NAMALWA (cell line): ENCODE measurements at places on chromosomes 4 and X.

- DNase-seq = no peak
Observed at GRCh38 chr4:80302616-80303223, 32.8 kb upstream of the CFAP299 start.

- DNase-seq = peak; percentile 52
Observed at GRCh38 chrX:106894392-106894909, 8.7 kb downstream of the RIPPLY1 start.

DNA sequence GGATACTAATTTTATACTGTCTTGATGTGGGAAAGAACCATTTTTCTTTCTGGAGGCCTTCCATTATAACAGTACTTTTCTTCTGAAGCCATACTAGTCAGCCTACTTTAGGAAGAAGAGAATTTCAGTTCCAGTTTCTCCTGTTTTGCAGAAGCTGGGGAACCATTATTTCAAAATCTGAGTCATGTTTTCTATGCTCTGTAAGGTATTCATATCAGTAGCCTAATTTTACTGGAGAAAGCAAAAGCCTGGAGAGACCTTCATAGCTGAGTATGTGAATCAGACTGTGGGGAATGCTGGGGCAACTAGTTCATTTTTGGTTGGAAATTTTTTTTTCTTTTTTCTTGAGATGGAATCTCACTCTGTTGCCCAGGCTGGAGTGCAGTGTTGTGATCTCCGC is 22.4 kb downstream of the AFF1 start:
- DNase-seq = no peak

DNA sequence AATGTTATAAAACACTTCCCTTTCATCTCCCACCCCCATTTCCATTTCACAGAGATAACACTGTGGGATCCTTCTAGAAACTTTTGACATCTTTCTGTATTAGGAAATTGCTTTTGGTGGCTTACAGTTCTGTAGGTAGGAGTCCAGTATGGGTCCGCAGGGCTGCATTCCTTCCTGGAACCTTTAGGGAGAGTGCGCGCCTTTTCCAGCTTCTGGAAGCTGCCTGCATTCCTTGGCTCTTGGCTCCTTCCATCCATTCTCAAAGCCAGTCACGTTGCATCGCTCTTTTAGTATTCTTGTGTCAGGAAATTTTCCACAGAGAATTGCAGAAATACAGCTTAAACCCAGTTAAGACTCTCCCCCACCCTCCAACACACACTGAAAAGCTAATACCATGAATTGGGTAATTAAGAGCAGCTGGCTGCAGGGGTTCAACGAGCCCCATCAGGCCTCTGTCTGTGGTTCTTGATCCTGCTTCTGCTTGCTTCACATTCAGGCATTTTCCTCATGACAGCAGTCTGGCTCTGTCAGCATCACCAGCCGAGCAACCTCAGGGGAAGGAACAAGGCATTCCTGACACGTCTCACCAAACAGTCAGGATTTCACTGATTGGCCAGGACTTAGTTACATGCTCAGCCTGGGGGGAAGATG is 48.8 kb downstream of the SEPTIN11 start:
- DNase-seq = no peak

DNA sequence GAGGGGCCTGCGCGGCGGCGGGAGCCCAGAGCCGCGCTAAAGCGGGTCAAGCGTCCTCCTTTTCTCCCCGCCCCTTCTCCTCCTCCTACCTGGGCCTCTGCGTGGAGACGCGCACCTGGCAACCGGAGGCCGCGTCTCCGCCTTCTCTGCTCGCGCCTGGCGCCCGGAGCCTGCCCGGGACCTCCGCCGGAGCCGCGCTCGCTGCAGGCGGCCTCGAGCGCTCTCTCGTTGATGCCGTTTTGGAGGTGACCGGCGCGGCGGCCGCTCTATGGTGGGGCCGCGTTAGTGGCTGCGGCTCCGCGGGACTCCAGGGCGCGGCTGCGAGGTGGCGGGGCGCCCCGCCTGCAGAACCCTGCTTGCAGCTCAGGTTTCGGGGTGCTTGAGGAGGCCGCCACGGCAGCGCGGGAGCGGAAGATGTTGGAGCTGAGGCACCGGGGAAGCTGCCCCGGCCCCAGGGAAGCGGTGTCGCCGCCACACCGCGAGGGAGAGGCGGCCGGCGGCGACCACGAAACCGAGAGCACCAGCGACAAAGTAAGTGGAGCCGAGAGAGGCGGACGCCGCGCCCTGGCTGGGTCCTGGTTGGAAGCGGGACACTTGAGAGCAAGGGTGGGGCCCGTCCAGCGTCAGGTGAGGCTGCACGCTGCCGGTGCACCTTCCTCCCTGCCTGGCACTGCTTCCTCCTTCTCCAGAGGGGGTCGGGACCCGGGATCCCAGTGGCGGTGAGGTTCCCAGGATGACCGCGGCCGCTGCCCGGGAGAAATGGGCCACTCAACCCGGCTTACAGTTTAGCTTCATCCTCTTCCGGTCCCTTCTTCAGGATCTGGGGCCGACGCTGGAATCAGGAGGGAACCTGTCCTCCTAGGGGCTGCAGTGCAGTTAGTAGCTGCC is at the start of gene CDS1:
Gene CDS1, plus strand, starts transcription at position 140 of the 888 bp plus-strand sequence. Its CDS starts 275 bp downstream, at position 415.
- DNase-seq = no peak

DNA sequence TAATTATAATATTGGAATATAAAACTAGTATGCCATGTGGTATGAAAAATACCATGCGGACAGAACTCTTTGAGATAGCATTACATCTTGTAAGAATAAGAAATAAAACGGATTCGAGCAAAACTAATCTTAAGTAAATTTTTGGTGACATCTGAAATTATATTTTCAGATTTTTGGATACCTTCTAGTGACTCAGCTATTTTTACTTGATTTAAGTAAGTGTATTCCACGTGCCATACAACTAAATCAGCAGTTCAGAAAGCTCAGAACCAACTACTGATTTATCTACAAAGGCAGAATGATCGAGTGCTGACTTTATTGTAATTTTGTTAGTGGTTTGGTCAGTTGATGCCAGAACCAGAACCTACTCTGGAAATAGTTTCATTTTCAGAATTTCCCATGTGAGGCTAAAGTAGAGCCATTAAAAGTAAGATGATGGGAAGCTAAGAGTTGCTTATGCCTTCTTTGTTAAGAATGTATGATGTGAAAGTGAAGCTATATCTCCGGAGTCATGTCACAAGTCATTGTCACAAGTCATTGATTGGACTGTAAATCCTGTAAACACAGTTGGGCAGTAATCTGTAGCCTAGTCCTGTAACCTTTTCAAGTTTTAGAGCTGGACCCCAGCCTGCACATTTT is 4.0 kb downstream of the ING2 start:
- no peak for DNase-seq

DNA sequence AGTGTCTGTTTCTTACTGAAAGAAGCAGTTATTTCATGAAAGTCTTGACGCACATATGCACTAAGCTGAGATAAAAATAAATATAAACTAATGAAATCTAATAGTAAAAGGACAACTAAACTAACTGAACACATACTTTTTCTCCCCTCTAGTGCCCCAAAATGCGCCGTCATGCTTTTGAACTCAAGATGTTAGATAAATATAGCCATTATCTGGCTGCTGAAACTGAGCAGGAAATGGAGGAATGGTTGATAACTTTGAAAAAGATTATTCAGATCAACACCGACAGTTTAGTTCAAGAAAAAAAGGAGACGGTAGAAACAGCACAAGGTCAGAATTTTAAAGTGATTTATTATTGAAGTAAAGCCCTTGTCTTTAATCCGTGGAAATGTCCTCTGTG is 70.2 kb downstream of the DOCK11 start:
- no peak for DNase-seq

DNA sequence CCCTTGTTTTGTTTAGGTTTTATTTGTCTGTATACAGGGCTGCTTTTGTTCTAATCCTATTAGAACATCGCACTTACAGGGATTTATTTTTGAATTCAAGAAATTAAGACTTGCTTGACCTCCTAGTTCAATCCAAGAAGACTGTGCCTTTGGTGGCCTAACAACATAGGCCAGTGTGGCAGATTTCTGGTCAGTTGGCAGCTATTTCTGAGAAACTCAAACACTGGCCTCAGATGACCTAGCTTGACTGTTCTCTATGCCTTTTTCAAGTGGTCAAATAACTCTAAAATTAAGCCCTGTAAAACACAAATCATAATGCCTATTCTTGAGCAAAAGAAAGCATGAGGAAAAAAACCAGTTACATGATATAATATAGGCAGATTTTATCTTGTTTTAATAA is 89.3 kb upstream of the GPR34 start:
- no peak for DNase-seq

- peak; percentile 56 for DNase-seq
Observed at GRCh38 chr4:83378419-83378818, 43.8 kb upstream of the HPSE start.

GRCh38 chr4:122787940-122788339 is 38.7 kb upstream of the FGF2 start:
- no peak for DNase-seq

- DNase-seq = no peak
Observed at GRCh38 chrX:1472975-1473374, 20.3 kb upstream of the ASMTL start.

DNA sequence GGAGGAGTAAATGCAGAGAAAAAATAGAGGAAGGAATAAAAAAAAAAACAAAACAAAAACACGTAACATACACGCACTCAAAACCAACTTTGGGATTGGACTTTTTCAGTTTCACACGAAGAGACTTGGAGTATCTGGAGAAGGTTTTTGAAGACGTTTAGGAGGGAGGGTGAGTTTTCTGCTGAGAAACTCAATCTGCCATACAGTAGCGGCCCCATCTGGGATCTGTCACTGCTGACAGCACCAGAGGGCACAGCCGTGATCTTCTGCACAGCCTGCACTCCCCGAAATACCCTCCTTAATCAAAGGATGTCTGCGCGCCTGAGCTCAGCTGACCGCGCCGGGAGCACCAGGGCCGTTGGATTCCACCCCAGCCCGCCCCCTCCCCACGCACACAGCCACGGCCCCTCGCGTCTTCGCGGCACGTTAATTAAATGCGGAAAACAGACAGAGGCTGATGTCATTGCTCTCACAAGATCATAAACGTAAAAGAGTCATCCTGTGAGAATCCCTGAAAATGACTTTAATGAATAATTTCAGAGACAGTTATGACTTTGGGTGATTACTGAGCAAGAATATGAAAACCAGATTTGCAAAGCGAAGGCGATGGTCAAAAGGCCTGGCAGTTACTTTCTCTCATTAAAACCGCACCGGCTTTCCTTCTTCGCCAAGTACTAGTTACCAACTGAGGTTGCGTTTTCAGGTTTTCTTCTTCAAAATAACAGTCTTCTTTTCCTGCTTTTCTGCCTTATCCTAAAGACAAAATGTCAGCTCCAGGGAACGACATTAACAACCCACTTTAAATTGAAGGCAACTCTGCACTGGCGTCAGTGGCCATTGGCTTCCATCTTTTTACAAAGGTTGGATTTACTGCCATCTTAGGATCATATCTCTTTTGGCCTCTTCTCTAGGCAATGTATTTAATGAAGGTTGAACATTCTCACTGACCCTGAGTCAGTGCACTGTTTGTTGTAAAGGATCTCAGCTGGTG is 10.6 kb downstream of the HAND2 start:
- DNase-seq = no peak

- no peak for DNase-seq
Observed at GRCh38 chrX:427812-428725, 41.4 kb upstream of the PPP2R3B start.

DNA sequence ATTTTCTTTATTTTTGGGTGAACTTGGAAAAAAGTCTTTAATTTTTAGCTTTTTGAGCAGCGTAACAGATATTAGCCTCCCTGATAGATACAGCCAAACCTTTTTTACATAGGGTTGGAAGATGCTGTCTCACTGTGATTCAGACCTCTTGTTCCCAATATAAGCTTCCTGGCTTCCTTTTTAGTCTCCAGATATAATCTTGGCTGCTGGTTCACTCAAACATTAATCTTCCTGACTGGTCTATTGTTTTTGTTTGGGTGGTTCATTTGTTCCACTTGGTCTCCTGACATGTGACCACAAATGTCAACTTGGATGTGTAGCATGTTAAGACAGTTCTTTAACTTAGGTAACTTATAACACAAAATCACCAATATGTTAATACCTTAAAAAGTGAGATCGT is 23.0 kb downstream of the RPA4 start:
- DNase-seq = no peak

- no peak for DNase-seq
Observed at GRCh38 chr4:19146038-19146437, 1105.7 kb upstream of the SLIT2 start.

- no peak for DNase-seq
Observed at GRCh38 chr4:129378364-129378763, 282.4 kb downstream of the C4orf33 start.

DNA sequence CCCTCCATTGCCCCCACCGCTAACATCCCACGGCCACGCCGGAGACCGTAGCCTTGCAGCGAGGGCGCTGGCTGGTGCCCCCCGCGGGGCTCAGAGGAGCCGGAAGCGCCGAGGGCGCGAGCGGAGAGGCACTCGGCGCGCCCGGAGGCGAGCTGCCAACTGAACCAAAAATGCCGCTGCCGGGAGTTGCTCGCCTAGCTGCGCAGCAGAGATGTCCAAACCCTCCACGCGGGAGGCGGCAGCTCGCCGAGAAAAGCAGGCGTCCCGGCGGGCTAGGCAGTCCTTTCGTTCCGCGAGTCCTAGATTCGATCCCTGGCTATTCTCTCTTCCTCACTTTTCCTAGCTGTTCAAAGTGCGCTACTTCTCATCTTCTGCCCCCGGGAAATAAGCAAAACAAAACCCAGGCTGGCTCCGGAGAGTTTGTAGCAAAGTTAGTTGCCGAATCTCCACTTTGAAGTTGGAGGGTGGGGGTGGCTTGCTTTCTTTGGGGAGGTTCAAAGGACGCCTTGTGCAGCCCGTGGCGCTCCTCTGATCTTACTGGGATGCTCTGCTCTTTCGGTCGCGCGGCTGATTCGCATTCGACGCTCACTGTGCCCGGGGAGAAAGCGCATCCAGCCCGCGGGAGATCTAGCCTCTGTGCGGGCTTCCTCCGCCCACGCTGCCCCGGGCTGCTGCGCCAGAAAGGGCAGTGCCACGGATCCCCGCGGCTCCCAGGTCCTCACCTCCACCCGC is 723 bp downstream of the NKX6-1 start:
- DNase-seq = no peak

- no peak for DNase-seq
Observed at GRCh38 chr4:2364654-2365053, 53.8 kb downstream of the ZFYVE28 start.

DNA sequence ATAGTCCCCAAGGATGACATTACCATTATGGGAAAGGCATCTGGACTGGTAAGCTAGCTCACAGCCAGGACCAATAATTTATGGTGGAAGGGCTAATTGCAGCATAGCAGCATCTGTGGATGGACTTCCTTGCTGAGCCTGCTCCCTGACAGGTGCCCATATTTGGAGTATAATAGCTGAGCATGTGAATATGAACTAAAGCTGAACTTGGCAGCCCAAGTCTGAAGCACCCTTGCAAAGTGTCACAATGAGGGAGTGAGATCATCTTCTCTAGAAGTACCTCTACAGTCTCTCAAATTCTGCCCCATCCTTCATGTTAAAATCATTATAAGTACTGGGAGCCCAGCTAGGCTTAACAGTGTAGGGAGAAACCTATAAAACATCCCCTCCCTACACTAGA is 128.2 kb upstream of the INPP4B start:
- DNase-seq = no peak

- no peak for DNase-seq
Observed at GRCh38 chr4:53057679-53058078, 195.6 kb downstream of the RASL11B start.

GRCh38 chr4:39976945-39977488 is 694 bp downstream of the PDS5A start:
- DNase-seq = peak; percentile 60

- no peak for DNase-seq
Observed at GRCh38 chr4:83604321-83604720, 68.4 kb downstream of the GPAT3 start.
